ENCODE measurements at places on chromosomes 12 and 14.

DNA sequence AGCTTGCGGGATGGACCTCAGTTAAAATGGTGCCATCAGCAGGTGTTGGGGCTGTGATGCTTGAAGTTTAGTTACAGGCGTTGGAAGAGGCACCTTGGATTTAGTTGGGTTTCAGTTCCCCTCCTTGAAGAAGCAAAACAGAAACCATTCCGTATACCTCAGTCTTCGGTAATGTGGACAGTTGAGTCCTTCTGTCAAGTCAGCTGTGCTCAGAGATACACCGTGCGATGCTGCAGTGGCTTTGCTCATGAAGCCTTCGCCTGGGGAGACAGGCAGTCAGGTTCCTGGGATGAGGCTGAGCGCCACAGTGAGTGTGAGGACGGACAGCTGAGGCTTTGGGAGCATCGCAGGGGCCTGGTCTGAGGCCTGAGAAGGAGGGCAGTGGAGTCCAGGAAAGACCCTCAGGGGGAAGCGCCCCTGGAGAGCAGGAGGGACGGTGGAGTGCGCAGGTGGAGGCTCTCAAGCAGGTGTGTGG is 7.4 kb downstream of the RAN start:
- H3K27me3 ChIP-seq: no peaks in the 10 kb centered on the region
- H3K4me1 ChIP-seq: peaks cover 55% of the 10 kb centered on the region
- H3K27ac ChIP-seq: no peak overlapping the region

GRCh38 chr12:9626821-9627220 is 19.1 kb upstream of the KLRB1 start:
- H3K27ac ChIP-seq: no peak overlapping the region
- peaks cover 8% of the 10 kb centered on the region for H3K4me1 ChIP-seq
- H3K4me3 ChIP-seq: no peak overlapping the region
- H3K36me3 ChIP-seq: peaks cover 67% of the 10 kb centered on the region
- no peak for DNase-seq

- H3K27me3 ChIP-seq: no peaks in the 10 kb centered on the region
- H3K4me1 ChIP-seq: peaks cover 2% of the 10 kb centered on the region
- H3K27ac ChIP-seq: no peak overlapping the region
- no peak overlapping the region for H3K4me3 ChIP-seq
Observed at GRCh38 chr12:56593909-56594621, 36.1 kb downstream of the BAZ2A start.

- no peak overlapping the region for H3K27ac ChIP-seq
- H3K4me1 ChIP-seq: peaks cover 16% of the 10 kb centered on the region
- H3K36me3 ChIP-seq: peaks cover 3% of the 10 kb centered on the region
- peaks cover 5% of the 10 kb centered on the region for H3K27me3 ChIP-seq
Observed at GRCh38 chr12:24920141-24920540, 28.8 kb downstream of the BCAT1 start.

DNA sequence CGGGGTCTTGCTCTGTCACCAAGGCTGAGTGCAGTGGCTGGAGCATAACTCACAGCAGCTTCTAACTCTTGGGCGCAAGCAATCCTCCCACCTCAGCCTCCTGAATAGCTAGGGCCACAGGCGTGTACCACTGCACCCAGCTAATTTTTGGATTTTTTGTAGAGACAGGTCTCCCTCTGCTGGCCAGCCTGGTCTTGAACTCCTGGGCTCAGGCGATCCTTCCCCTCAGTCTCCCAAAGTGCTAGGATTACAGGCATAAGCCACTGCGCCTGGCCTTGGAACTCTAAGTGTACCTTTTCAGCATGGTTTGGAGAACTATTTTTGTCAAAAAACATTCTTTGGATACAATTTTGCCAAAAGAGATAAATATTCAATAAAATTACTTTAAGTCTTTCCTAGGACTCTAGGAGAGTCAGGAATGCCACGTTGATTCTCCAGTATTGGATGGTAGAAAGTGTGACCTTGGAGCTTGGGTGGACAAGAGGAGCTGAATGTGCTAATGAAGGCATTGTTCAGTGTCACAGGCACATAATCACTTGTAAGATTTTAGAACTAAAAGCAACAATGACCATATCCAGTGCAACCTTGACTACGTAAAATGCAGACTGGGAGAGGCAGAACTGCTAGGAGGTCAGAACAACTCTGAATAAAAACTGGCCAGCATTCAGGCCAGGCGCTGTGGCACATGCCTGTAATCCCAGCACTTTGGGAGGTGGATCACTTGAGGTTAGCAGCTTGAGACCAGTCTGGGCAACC is 2.8 kb downstream of the SRSF9 start:
- H3K27ac ChIP-seq: no peak overlapping the region
- peak; percentile 58 for DNase-seq
- H3K4me1 ChIP-seq: peaks cover 40% of the 10 kb centered on the region
- H3K4me3 ChIP-seq: peak overlapping the region; percentile 15
- no peaks in the 10 kb centered on the region for H3K27me3 ChIP-seq
- peaks cover 55% of the 10 kb centered on the region for H3K36me3 ChIP-seq

DNA sequence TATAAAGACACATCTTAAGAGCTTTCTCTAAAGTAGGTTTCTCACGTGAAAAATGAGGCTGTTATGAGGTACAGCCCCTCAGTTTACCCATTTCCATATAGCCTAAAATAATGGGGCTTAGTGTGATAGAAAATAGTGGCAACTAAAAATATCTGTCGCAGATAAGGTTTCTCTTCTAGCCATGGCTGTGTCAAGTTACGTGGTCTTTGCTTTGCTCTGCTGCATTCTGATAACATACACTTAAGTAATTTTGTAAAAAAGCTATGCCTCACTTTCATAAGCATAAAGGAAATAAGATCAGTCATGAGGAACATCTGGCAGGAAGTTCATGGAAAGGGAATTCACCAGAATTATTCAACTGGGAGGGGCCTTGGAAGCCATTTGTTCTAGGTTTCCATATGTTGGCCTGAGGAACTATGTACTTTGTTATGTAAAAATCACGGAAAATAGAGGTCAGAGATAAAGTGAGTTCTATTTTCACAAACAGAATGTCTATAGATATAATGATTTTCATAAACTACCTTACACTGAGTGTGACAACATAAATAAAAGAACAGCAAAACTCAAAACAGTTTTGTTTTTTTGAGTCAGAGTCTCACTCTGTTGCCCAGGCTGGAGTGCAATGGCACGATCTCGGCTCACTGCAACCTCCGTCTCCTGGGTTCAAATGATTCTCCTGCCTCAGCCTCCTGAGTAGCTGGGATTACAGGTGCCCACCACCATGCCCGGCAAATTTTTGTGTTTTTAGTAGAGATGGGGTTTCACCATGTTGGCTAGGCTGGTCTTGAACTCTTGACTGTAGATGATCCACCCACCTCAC is 195.6 kb upstream of the KRR1 start:
- no peak overlapping the region for H3K27ac ChIP-seq
- peaks cover 13% of the 10 kb centered on the region for H3K4me1 ChIP-seq
- no peaks in the 10 kb centered on the region for H3K36me3 ChIP-seq
- DNase-seq: no peak

DNA sequence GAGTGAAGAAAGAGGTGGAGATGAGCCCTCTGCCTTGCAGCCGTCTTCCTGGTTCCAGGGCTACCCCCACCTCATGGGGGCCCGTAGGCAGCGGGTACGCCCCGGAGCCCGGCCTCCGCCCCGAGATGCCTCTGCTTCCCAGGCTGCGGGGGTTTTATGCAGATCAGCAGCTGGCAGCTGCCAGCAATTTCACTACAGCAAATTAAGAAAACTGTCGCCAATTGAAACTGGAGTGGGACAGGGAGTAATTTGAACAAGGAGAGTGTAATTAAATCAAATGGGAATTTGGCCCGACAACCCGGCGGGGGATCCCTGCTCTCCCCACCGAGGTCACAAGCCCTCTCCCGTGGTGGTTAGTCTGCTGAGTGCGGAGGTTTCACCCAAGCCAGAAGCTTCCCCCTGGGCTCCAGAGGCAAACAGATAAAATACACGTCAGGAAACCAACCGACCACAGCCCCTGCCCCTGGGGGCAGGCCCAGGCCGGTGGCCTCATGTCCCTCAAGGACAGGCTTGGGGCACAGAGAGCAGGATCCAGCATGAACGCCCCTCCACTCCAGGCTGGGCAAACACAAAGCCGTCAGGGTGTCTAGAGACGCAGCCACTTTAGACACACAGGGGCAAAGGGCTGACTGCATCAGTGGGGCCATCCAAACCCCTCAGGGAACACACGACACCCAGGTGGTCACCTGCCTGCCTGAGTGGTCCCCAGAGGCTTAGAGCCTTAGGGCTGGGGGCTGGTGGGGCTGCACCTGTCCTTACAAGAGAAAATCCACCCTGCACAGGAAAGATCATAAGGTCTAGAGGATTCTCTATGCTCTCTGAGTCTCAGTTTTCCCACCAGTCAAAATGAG is 53.8 kb downstream of the TESC start:
- H3K36me3 ChIP-seq: no peaks in the 10 kb centered on the region
- H3K27me3 ChIP-seq: no peaks in the 10 kb centered on the region
- no peak for DNase-seq
- no peak overlapping the region for H3K4me3 ChIP-seq
- no peak overlapping the region for H3K27ac ChIP-seq
- H3K4me1 ChIP-seq: no peaks in the 10 kb centered on the region

DNA sequence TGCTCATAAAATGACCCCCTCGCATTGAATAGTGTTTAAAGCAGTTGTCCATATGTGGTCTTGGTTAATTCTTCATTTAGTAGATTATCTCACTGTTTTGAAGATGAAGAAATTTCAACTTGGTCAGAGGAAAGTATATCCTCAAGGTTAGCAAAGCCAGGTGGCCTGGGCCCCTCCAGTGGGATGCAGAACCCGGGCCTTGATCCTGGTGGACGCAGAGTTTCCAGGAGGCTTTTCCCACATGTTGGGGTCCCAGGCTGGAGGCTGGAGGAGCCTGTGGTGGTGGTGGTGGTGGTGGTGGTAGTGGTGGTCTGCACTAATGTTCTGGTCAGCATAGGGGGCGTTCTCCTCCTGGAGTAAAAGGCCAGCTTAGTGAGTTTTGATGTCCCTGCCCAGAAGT is 85.9 kb downstream of the ESRRB start:
- no peaks in the 10 kb centered on the region for H3K27me3 ChIP-seq
- no peak overlapping the region for H3K4me3 ChIP-seq
- H3K36me3 ChIP-seq: no peaks in the 10 kb centered on the region
- no peaks in the 10 kb centered on the region for H3K4me1 ChIP-seq

DNA sequence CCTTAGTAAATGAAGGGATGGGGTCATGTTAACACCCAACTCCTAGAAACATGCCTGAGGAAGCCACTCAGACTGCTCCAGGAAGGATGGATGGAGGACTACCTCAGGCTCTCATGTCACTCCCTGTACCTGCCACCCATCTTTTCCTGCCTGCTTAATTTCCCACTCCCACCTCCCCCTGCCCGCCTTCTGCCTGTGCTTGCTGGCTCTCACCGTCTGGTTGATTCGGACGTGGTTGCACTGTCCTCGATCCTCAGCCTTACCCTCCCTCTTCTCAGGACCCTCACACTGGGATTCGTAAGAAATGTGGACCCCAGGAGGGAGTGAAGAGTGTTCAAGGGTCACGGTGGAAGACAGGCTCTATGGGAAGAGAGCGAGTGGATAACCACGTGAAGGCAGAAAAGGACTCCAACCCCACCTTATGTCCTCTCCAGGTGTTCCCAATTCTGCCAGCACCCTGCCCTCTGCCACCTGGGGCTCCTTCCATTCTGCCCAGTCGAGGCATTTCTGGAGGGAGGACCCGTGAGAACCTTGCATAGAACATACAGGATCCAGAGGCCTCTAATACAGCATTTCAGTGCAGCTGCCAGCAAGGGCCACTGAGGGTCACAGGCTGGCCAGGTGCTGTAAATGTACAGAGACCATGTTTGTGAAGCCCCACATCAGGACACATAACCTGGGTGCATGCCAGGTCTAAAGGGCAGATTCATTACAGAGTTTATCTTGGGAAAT is 12.9 kb downstream of the ITGB7 start:
- no peak overlapping the region for H3K4me3 ChIP-seq
- H3K27ac ChIP-seq: peak overlapping the region; percentile 23
- H3K36me3 ChIP-seq: peaks cover 90% of the 10 kb centered on the region

GRCh38 chr14:95164506-95164905 is 7.2 kb upstream of the DICER1 start:
- no peak overlapping the region for H3K27ac ChIP-seq
- H3K4me1 ChIP-seq: no peaks in the 10 kb centered on the region
- H3K4me3 ChIP-seq: no peak overlapping the region
- no peak for DNase-seq
- no peaks in the 10 kb centered on the region for H3K27me3 ChIP-seq

DNA sequence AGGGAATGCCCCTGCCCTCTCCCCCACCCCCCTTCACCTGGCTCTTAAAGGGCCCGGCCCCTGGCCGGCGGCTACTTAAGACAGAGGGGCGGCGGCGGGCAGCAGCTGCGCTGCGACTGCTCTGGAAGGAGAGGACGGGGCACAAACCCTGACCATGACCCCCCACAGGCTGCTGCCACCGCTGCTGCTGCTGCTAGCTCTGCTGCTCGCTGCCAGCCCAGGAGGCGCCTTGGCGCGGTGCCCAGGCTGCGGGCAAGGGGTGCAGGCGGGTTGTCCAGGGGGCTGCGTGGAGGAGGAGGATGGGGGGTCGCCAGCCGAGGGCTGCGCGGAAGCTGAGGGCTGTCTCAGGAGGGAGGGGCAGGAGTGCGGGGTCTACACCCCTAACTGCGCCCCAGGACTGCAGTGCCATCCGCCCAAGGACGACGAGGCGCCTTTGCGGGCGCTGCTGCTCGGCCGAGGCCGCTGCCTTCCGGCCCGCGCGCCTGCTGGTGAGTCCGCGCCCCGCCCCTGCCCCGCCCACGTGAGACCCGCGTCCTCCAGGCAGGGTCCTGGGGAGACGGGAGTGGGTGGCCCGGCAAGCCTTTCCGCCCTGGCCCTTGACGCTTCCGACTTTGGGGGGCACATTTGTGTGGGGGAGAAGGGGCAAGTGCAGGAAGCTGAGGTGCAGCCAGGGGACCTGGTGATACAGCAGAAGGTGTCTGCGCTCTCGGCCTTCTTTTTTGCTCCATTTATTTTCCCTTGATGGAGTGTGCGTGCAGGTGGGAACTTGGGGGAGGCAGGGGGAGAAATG is at the start of gene IGFBP6:
TSS of gene IGFBP6 (plus strand) at position 104 of the 790 bp plus-strand sequence. CDS start at position 155, 51 bp downstream.
- peak; percentile 77 for DNase-seq
- H3K27me3 ChIP-seq: peaks cover 15% of the 10 kb centered on the region
- no peaks in the 10 kb centered on the region for H3K36me3 ChIP-seq
- H3K4me3 ChIP-seq: peak within 1 kb of the TSS; percentile 72

- peaks cover 50% of the 10 kb centered on the region for H3K27me3 ChIP-seq
- H3K27ac ChIP-seq: no peak within 1 kb of the TSS
- no peaks in the 10 kb centered on the region for H3K36me3 ChIP-seq
- H3K4me1 ChIP-seq: peaks cover 13% of the 10 kb centered on the region
Observed at GRCh38 chr12:99984271-99985128, at the start of gene ANKS1B. ANKS1B (minus strand) TSS chr12:99984936; CDS start chr12:99984237, 699 bp downstream.

- no peak overlapping the region for H3K27ac ChIP-seq
- H3K4me3 ChIP-seq: no peak overlapping the region
- peaks cover 40% of the 10 kb centered on the region for H3K4me1 ChIP-seq
- DNase-seq: no peak
- H3K27me3 ChIP-seq: no peaks in the 10 kb centered on the region
- peaks cover 29% of the 10 kb centered on the region for H3K36me3 ChIP-seq
Observed at GRCh38 chr12:124481772-124482566, 85.4 kb downstream of the NCOR2 start.

- H3K4me1 ChIP-seq: no peaks in the 10 kb centered on the region
- H3K4me3 ChIP-seq: no peak overlapping the region
- H3K36me3 ChIP-seq: no peaks in the 10 kb centered on the region
- no peak overlapping the region for H3K27ac ChIP-seq
Observed at GRCh38 chr12:13444076-13444475, 247.6 kb downstream of the EMP1 start.

Data from activated CD4-positive, alpha-beta memory T cell treated with anti-CD3 and anti-CD28 coated beads, Interleukin-2, amount 10 ng/mL, durations not matched to agents 7 days and 5 days (primary cell).